Activated naive CD4-positive, alpha-beta T cell treated with anti-CD3 and anti-CD28 coated beads for 36 hours (primary cell): ENCODE measurements at places on chromosomes 16 and 17. TPM values are rescaled to one million over a fixed set of nuclear protein-coding genes. Genes with fewer than 3 reads are reported as not detected.

Gene HS3ST3A1
- total RNA-seq, result 1.1 TPM

GRCh38 chr17:17719966-17720543 is 38.8 kb downstream of the RAI1 start:
- DNase-seq, result no peak

Gene MYH2
- total RNA-seq, result not detected

DNA sequence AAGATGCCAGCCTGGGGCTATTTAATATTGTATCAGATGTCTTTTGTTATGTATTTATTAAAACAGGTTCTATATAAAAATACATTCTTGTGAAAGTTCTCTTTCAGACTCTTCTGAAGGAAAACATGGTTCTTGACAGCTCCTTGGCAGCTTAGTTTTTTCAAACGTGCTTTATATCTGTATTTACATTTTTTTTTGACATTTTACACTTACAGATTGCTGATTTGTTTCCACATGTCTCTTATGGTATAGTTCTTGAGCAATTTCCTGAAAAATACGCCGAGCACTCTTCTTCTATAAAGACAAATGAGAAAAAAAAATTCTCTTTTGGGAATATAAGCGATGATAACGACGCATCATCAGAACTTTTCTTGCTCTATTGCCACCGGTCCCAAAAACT is 9.5 kb downstream of the IGSF6 start:
- no peak for DNase-seq

GRCh38 chr16:55703003-55704001 is 47.5 kb downstream of the SLC6A2 start:
- peak; percentile 15 for DNase-seq

Gene SLC5A11
- total RNA-seq, result not detected

DNA sequence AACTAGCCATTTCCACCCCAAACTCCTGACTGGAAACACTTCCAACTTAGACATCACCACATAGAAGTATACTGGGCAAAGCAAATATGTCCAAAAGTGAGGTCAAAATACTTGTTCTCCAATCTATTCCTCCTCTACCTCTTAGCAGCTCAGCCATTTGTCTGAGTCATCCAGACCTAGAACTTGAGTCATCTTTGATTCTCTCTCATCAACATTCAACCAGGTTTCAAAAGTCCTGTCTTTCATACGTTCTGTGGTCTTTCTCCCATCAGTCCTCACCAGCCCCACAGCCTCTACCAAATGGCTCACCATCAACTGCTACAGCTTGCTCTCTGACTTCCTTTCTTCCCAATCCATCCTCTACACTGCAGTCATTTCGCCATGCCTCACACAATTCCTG is 6.8 kb downstream of the ANKFY1 start:
- DNase-seq, result no peak

DNA sequence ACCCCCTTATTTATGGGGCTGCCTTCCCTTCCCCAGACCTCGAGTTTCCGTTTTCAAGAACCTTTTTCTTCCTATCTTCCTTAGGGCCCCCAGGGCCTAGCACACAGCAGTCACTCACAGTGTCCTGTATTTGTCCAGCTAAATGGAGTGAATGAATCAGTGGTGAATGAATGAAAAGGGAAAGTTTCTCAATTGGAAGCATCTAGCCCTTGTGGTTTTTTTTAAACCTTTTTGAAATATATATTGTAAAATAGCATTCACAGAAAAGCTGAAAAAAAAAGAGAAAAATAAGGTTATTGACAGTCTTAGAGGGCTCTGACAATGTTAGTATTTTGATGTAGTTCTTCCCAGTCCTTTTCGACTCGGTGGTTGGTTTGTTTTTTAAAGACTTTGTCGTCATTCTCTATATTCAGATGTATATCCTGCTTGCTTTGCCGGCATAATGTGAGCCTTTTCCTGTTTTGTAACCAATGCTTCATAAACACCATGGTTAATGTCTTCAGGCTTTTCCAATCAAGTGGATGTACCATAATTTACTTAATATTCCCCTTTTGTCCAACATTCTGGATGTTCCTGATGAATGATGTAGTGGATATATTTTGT is 45.3 kb downstream of the RAI1 start:
- no peak for DNase-seq

GRCh38 chr17:75570772-75571171 is 16.8 kb upstream of the MYO15B start:
- no peak for DNase-seq

- peak; percentile 45 for DNase-seq
Observed at GRCh38 chr17:66255527-66255971, 26.3 kb upstream of the APOH start.

DNA sequence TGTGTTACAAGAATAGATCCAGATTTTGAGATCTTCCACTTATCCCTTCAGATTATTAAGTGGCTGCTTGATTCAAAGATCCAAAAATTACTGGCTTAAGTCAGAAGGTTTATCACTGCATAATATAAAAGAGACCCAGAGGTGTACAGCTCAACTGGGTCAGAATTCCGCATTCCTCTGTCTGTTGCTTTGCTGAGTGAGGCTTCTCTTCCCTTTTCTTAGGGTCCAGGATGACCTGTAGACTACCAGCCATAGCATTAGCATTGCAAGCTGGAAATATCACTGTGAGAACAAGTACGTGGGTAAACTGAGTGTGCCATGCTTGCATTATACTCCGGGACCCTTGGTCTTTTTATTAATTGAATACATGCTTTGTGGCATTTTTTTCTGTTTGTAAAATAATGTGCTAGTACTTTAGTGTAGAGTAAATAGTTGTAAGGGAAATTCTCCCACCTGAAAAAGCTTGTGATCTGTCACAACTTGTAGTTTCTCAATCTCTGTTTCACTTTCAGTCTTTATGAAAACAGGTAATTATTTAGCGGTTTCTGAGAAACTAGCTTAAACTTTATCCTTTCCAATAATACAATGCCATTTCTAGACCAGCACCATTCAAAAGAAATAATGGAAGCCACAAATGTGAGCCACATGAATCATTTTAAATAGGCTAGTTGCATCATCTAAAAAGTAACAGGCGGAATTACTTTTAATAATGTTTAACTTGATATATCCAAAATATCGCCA is 61.6 kb downstream of the TNRC6C start:
- DNase-seq, result no peak

GRCh38 chr17:66764506-66764905 is 70.4 kb upstream of the CACNG5 start:
- DNase-seq, result no peak

Gene FTO
- 60.2 TPM for total RNA-seq

GRCh38 chr17:64024781-64025731 is 4.6 kb upstream of the ICAM2 start:
- DNase-seq, result peak; percentile 52

GRCh38 chr16:89217388-89218191 is at the start of gene ZNF778:
Gene ZNF778, plus strand, starts transcription at chr16:89217703. Its CDS starts 3,425 bp downstream, at chr16:89221128.
- DNase-seq, result peak; percentile 83

DNA sequence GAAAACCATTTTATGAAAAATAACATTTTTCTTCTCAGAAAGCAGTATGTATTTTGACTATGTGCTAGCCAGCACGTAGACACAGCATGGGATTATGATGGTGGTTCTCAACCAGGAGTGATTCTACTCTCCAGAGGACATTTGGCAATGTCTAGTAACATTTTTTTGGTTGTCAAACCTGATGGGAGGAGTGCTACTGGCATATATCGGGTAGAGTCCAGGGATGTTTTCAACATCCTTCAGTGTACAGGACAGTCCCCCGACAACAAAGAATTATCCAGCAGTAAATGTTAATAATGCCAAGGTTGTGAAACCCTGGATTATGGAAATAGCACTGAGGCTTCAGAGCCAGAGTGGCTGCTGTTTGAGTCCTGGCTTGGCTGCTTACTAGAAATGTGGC is 27.7 kb downstream of the AP2B1 start:
- no peak for DNase-seq

DNA sequence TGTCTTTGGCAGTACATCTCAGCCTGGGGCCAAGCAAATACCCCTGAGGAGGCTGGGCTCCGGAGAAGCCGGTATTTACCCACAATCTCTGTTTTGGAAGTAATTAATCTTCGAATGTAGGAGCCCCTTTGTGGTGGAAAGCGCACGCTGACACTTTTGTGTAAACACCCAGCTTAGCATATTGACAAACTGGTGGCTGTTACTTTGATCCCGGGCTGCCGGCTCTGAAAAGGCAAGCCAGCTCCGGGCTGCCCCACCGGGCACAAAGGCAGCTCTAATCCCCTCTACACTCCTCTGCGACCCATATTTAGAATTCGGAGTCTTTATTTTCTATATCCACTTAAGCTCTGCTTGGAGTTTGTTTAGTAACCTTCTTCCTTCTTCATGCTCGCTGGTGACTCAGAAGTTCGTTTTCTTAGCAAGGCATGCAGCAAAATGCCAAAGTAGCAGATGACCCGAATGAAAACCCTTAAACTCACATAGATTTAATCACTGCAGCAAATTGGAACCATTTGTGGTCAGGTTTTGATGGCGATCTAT is 144.0 kb upstream of the IRX3 start:
- DNase-seq, result no peak

GRCh38 chr16:85387171-85387507 is 226.0 kb upstream of the GSE1 start:
- no peak for DNase-seq

Gene PAFAH1B1
- 145 TPM for total RNA-seq

DNA sequence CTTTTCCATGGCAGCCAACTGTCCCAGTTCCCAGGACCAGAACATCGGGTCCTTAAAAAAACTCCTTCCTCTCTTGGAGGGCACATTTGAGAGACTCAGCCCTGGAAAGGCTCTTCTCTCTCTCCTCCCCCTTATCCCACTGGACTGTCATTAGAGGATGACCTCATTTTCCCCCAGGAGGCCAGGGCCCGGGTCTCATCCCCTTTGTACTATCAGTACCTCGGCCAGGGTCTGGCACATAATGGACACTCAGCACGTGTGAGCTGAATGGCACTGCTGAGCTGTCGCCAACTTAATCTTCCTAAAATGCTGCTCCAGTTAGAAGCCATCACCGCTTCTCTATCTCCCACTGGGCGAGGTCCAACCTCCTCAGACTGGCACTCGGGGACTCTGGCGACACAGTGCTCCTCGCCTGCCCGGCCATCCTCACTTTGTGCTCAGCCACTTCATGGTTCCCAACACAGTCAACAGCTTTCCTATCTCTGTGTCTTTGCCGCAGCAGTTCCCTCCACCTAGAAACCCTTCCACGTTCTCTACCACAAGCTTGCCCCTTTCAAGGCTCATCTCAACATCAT is 3.6 kb upstream of the RHBDL3 start:
- no peak for DNase-seq

- no peak for DNase-seq
Observed at GRCh38 chr17:75191584-75191983, 8.8 kb upstream of the SUMO2 start.

DNA sequence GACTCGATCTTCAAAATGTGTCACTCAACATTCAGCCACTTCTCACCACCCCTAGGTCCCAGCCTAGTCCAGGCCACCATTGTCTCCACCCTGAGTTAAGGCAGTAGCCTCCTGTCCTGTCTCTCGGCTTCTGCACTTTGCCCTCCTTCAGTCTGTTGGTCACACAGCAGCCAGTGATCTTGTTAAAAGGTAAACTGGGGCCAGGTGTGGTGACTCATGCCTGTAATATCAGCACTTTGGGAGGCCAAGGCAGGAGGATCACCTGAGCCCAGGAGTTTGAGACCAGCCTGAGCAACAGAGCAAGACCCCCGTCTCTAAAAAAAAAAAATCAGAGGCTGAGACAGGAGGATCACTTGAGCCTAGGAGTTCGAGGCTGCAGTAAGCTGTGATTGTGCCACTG is 25.8 kb downstream of the WWP2 start:
- DNase-seq, result no peak

Gene ITGB3
- not detected for total RNA-seq

Gene DVL2
- total RNA-seq, result 26.7 TPM

Gene GAN
- 11.3 TPM for total RNA-seq

Gene MAP2K6
- 2.4 TPM for total RNA-seq

DNA sequence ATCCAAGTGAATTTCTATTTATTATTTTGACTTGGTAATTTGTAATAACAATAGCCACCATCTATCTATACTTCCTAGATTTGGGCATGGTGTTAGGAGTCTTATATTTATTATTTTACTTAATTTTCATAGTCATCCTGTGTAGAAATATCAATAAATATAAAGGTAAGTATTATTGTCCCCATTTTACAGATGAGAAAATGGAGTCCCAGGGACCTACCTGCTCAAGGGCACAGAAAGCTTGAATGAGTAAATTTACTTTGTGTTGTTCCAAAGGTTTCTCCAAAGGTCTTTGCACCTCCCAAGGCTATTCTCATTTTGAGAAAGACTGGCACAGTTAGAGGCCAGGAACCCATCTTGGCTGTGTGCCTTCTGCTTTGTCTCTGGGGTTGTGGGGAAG is 738.3 kb downstream of the WWOX start:
- DNase-seq, result no peak

- DNase-seq, result no peak
Observed at GRCh38 chr17:28397687-28398279, 8.2 kb downstream of the SLC46A1 start.

- DNase-seq, result no peak
Observed at GRCh38 chr17:82683534-82683933, 15.0 kb downstream of the RAB40B start.

DNA sequence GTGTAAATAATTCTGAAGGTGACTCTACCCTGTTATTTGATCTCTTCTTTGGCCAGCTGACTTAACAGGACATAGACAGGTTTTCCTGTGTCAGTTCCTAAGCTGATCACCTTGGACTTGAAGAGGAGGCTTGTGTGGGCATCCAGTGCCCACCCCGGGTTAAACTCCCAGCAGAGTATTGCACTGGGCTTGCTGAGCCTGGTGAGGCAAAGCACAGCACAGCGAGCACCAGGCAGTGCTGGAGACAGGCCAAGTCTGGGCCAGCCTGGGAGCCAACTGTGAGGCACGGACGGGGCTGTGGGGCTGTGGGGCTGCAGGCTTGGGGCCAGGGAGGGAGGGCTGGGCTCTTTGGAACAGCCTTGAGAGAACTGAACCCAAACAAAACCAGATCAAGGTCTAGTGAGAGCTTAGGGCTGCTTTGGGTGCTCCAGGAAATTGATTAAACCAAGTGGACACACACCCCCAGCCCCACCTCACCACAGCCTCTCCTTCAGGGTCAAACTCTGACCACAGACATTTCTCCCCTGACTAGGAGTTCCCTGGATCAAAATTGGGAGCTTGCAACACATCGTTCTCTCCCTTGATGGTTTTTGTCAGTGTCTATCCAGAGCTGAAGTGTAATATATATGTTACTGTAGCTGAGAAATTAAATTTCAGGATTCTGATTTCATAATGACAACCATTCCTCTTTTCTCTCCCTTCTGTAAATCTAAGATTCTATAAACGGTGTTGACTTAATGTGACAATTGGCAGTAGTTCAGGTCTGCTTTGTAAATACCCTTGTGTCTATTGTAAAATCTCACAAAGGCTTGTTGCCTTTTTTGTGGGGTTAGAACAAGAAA is 5.1 kb downstream of the STH start:
- DNase-seq, result no peak

- DNase-seq, result no peak
Observed at GRCh38 chr17:17888371-17888770, 51.6 kb upstream of the SREBF1 start.

Gene CCDC200
- total RNA-seq, result not detected
